ENCODE measurements at places on chromosomes 7 and 10.

- DNase-seq = no peak
Observed at GRCh38 chr7:17166824-17167379, 131.6 kb upstream of the AHR start.

DNA sequence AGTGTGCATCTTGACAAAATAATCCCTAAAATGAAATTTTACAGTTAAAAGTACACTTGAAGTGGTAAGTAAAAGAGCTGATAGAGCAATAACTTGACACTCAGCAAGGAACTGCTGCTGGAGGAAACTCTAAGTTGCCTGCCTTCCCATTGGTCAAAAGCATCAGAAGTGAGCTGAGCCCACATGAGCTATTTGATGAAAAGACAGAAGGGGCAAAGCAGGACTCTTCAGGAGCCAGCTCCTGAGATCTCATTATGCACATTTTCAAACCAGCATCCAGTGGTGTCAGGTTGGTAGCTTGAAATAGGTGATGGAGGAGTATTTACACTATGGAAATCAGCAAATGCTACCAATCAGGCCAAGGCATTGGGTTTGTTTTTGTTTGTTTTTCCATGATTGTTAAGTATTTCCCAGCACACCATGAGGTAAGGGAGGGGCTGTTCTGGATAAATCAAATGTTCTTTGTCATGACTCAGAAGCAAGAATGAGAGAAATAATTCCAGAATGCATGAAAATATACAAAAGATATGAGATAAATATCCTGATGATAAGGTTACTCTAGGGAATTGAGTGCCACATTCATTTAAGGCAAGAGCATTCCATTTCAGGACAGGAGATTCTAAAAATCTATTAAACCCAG is 316.6 kb downstream of the SNX13 start:
- no peak for DNase-seq

DNA sequence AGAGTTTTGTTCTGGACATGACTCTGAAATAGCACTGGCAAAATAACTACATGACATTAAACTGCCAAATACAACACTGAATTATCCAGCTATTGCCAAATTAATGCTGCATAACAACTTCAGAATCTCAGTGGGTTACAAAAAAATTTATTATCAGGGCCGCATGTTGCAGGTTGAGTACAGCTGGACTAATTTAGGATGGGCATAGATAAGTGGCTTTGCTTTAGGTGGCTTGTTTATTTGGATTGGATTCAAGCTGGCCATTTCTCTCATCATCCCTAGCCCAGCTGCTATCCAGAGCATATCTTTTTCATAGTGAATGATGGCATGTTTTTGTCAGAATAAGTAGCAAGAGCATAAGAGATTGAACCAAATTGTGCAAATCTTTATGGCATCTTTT is 1277.1 kb downstream of the REEP3 start:
- DNase-seq = no peak

- peak; percentile 45 for DNase-seq
Observed at GRCh38 chr7:46534664-46535588, 613.9 kb upstream of the IGFBP3 start.

GRCh38 chr10:13729586-13730305 is 143.0 kb downstream of the PRPF18 start:
- no peak for DNase-seq

DNA sequence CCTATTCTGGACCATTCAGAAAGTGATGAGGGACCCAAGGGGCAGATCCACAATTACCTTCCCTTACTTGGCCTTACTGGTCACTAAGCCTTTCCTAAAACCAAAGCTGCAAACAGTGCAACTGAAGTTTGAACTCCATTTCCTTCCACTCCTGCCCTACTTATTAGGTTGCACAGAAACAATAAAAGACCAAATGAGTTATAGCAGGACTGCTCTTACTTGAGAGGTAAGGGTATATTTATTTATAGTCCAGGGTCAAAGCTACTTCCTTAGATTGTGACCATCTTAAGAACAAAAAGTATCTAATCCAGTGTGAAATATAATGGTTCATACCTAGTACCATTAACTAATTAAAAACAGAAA is 27.0 kb downstream of the CDK6 start:
- no peak for DNase-seq

- no peak for DNase-seq
Observed at GRCh38 chr7:33666531-33666930, 238.8 kb upstream of the BMPER start.

DNA sequence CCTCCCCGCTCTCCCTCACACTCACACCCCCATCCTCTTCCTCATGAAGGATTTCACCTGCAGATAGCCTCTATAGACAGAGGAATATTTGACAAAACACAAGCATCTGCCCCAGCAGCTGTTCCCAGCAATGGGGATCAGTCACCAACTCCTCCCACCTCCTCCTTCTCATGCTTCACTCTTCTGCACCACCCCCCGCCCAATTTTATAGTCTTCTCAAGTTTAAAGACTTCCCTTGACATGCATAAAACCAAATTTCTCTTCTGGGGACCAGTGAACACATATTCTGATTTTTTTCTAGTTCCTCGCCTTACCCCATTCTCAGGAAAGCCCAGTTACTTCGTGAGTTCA is 654.4 kb downstream of the LRMDA start:
- DNase-seq = no peak

DNA sequence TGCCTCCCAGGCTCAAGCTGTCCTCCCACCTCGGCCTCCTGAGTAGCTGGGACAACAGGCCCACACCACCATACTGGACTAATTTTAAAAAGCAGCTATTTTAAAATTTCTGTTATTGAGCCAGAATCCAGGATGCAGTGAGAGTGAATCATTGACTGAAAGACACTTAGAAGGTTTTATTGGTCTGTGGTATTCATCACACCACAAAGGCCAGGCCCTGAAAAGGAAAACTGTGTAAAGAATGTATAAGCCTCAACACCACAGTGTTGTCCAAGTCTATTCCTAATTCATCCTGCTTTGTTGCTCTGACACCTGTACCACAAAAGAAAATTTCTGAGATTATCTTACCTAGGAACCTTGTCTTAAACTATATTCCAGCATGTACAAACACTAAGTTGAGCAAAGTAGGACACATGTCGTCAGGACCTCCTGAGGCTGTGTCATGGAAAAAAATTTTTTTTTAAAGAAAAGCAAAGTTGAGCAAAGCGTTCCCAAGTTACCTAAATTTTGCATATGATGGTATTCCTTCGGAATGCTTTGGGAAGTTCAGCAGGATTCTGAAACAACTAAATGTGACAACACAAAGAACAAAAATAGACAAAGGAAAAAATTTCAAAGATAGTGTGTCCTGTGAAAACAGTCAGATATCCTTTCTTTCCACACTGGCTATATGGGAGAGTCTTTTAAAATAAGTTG is 129.6 kb upstream of the MKLN1 start:
- DNase-seq = no peak

DNA sequence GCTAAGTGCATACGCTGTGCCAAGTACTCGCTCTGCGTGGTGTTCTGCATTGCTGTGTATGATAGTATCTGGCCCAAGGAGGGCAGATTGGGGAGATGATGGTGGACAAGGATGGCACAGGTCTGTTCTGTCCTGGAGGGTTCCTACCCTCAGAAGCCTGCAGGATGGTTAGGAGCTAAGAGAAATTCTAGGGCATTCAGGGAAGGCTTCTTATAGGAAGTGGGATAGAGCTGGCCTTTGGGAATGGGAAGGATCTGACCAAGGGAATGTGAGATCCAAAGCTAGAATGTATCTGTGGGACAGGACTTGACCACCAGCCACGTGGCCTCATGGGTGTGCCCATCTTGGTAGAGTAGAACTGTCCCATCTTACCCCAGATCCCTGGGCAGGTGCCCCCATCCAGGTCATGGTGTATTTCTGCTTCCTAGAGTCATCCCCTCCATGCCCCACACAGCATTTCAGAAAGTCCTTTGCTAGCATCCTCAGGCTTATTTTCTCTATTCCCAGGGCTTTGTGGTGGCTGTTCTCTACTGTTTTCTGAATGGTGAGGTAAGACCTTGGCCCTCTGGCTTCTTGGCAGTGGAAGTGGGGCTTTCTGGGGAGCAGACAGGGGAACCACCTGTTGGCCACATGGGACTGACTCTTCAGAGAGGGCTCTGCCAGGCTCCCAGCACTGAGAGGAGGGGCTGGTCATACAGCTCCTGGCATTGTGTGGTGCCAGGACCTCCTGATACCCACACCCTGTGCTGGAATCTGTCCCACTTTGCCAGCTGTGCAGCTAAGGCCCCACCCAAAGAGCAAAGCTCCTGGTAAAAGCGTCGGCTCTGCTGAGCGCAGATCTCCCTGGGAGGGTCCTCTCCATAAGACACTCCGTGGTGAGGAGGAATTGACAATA is 52.5 kb downstream of the ADCYAP1R1 start:
- no peak for DNase-seq

DNA sequence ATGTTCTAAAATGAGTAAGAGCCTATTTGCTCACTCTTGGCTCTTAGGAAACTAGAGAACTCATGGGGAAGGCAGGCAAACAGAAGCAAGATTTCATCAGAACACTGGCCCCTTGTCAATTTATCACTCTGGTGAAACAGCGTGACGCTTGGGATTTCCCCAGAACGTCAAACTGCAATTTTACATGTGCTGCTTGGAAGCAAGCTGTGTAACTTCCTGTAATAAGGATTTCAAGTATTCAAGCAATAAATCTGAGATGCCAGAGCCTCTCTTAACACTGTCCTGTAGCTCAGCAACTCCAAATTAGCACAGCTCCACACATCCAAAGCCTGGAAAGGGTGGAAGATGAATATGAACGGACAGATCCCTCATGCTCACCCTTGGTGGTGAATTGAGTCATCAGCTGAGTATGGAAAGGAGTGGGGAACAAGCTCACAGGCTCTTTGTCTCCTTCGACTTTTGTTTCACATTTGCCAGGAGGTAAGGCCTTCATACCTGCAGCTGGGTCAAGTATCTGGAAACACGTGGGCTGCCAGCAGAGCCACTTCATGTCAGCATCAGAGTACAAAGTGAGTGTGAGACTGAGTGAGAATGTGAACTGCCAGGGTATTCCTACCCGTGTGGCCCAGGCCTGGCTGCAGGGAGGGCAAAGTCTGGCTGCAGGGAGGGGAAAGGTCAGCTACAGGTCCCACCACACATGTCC is 140.4 kb upstream of the NAMPT start:
- no peak for DNase-seq

DNA sequence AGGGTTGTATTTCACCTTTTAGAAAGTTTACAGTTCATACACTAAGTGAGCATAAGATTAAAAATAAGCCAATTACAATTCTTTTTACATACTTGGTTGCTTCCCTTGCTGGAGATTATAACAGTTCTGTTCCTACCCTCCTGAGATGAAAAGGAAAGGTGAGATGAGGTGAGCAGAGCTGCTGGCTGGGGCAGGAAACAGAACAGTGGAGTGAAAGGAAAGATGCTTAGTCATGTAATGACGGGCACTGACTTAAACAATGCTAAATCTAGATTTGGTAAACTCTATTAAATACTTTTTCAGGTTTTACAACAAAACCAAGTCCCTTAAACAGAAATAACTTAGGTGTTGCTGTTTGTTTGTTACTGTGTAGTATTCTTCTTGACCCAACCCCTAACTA is 19.9 kb upstream of the ZEB1 start:
- no peak for DNase-seq

GRCh38 chr7:149369497-149369896 is 91.4 kb downstream of the ZNF777 start:
- no peak for DNase-seq

DNA sequence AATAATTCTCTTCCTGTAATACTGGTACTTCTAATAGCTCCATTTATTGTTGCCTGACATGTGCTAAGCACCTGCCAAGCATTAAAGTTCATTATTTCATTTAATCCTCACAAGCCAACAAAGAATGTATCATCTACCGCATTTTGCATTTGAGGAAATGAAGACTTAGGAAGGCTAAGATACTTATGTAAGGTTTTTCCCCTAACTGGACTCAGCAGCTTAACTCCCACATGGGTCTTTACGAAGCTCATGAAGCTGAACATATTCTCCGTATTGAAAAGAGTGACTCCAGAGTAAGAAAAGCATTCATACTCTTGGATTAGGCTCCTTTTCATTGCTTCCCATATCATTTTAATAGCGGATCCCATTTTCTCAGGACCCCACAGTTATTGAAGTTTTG is 155.7 kb upstream of the TMEM72 start:
- no peak for DNase-seq

- DNase-seq = no peak
Observed at GRCh38 chr10:124963866-124964720, 22.2 kb downstream of the ZRANB1 start.

DNA sequence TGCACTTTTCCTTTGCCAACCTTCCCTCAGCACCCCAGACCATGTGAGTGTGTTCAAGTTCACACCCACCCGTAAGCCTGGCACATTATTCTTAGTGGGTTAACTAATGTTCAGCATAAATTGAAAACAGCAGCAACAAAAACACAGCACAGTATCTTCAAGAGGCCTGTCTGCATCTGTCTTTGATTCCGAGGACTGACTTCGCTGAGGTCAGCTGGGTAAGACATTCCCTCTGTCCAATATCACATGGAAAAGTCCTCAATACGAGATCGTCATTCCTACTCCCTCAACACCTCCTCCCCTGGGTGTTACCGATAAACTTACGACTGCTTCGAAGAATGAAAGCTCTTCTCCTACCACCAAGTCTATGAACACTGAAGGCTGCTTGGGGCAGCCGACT is 218.8 kb downstream of the SFMBT2 start:
- no peak for DNase-seq

GRCh38 chr7:110786328-110786965 is 304.5 kb upstream of the LRRN3 start:
- peak; percentile 61 for DNase-seq

Measured in NCI-H1930 (cell line).